ENCODE measurements at places on chromosomes 11 and 22. TPM values are rescaled to one million over a fixed set of nuclear protein-coding genes. Genes with fewer than 3 reads are reported as not detected.

DNA sequence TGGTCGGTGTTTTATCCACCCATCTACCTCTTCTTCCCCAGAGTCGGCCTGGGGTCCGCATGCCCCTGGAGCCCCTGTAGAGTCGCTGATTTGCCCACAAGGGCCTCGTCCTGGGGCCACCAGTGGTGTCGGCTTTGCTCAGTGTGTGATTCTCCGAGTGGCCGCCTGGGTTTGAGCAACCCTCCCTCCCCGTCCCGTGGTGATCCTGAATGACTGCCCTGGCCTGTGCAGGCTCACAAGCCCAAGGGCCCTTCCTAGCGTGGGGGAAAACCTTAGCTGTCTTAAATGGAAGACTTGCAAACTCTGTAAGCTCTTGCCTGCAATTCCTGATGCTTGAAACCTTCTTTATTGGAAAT, 128.3 kb downstream of the OSBP2 start:
- DNase-seq, result no peak

ADORA2A gene
- 17.2 TPM for total RNA-seq

OR8A1 gene
- total RNA-seq, result not detected

OR51I1 gene
- total RNA-seq, result not detected

GRCh38 chr11:34948696-34949095, 32.3 kb downstream of the PDHX start:
- DNase-seq, result peak; percentile 6

GRCh38 chr11:64122411-64123410, 43.2 kb downstream of the MACROD1 start:
- DNase-seq, result no peak

TIMP3 gene
- total RNA-seq, result not detected

DNA sequence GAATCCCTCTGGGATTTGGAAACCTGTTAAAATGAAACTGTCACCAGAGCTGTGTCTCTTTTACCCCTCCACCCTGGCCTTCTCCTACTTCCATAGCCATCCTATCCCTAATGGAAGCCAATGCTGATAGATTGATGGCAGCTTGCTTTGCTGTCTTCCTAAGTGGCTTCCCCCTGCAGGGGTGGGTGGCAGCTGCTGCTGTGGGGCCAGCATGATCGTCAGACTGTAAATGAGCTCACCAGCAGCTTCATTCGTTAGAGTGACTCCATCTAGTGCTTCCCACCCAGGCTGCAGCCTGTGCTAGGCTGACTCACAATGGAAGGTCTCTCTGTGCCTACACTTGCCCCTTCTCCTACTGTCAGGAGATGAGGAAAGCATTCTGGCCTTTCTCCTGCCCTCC, 311.0 kb downstream of the BUD13 start:
- DNase-seq, result no peak

DNA sequence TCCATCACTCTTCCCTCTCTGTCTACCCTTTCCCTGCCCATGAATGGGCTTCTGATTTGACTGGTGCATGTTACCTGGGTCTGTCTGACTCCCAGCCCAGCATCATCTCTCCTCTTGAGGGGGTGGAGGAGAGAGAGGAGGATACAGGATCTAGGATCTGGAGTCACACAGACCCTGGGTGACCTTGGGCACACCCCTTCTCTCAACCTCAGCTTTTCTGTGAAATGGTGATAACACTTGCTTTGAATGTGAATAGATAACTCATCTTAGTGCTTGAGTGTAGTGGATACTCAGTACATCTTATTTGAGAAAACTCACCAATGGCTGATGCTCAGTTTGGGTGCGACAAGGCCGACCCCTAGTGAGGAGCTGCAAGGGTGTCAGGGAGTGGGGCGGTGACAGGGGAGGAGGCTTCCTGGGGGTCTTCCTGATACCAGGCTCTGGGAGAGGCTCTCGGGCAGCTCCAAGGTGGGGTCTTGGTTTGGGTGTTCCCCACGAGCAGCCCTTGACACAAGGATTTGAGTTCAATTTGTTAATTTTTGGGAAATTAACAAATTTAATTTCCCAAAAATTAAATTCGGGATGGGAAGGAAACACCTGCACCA, 9.0 kb downstream of the INCENP start:
- no peak for DNase-seq

RAB38 gene
- total RNA-seq, result not detected

GRCh38 chr22:17890245-17890671, 116.0 kb upstream of the BID start:
- DNase-seq, result no peak

- no peak for DNase-seq
Observed at GRCh38 chr11:131278472-131278871, 91.9 kb upstream of the NTM start.

DNA sequence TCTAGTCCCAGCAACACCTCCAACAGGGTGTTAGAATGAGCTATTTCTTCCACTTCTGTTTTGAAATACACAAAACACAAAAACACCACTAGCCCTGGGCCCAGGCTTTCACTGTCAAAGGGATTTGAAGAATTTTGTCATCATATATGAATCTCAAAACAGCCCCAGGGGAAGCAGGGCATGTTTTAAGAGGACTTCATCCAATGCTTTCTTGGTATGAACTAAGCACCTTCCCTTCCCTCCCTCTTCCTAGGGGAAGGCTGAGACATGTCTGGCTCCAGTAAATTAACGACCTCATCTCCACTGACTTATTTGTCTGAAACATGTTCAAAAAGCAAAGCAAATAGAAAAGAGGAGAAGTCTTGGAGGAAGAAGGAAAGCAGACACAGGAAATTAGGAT, 75.7 kb upstream of the INCENP start:
- no peak for DNase-seq

DNA sequence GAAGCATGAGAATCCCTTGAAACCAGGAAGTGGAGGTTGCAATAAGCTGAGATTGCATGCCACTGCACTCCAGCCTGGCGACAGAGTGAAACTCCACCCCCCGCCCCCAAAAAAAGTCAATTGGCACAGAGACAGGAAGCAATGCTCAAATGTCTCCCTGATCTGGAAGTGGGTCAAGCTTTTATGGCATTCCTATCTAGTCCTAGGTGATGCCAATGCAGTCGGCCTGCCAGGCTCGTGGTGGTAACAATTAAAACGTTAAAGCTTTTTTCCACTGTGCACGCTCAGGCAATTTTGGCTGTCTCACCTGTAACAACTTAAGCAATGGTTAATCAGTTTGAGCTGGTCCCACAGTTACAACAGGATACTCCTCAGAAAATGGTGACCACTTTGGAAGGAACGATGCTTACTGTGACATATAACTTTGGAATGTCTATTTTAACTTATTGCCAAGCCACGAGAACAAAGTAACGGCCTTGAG, 18.9 kb upstream of the PISD start:
- DNase-seq, result no peak

DNA sequence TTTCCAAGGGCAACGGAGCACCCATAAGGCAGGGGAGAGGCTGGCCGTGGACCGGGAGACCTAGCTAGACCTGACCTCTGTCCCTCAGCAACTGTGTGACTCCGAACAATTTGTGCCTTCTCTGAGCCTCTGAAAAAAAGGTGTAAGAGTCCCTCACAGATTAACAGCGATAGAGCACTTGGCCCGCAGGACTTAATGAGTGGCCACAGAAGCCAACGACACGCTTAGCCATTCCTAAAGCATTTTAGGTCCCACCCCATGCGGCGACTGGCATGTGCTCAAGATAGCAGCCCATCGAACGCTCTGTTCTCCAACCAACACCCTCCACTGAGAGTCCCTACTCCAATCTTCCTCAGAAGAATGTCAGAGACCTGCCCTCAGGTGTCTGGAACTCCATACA, 1.5 kb downstream of the SULT4A1 start:
- no peak for DNase-seq

SCN3B gene
- not detected for total RNA-seq

GRCh38 chr11:46381048-46381818, at the start of gene MDK:
MDK (plus strand) TSS chr11:46381669; CDS start chr11:46382058, 389 bp downstream.
- no peak for DNase-seq

- no peak for DNase-seq
Observed at GRCh38 chr11:121340032-121340580, 47.5 kb downstream of the SC5D start.

DNA sequence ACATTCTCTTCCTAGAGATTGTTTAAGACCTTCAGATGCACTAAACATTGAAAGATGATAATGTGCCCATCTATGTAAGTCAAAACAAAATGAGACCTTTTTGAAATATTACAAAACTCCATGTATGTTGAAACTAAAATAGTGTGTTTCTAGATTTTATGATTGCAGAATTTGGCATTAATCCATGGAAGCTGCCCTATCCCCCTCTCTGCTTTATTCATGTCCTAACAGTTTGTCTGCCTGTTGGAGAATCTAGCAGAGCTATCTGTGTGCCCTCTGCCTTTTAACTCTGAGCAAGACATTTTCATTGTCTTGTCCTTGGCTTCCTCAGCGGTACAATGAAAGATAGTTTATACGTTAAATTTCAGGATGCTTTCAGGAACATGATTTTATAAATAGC, 105.5 kb downstream of the FAT3 start:
- no peak for DNase-seq

- DNase-seq, result no peak
Observed at GRCh38 chr11:120517801-120518291, 6.3 kb downstream of the GRIK4 start.

GRCh38 chr11:62241095-62241494, 944 bp upstream of the SCGB1D2 start:
- DNase-seq, result no peak

- DNase-seq, result no peak
Observed at GRCh38 chr11:75097173-75097557, 489 bp upstream of the OR2AT4 start.

GRCh38 chr22:40422558-40423309, 52.3 kb downstream of the SGSM3 start:
- no peak for DNase-seq

DNA sequence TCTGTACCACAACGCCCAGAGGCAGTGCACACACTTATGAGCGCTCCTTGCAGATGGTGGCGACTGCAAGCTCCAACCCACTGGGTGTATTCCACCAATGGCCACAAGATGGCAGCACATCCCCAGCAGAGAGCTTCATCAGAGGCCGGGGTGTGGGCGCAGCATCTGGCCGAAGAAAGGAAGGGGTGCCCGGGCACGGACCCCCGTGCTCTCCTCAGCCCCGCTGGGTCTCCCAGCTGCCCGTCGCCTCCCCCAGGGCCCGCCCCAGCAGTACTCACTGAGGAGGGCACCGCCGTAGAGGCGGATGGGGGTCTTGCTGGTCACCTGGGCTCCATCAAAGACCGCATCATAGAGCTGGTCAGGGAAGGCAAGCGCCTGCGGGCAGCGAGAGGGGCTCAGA, 14.2 kb downstream of the TP53I11 start:
- peak; percentile 86 for DNase-seq

- no peak for DNase-seq
Observed at GRCh38 chr11:62030071-62030684, 62.7 kb upstream of the FTH1 start.

PAMR1 gene
- not detected for total RNA-seq

GRCh38 chr11:66454247-66454646, 12.5 kb upstream of the PELI3 start:
- no peak for DNase-seq

DNA sequence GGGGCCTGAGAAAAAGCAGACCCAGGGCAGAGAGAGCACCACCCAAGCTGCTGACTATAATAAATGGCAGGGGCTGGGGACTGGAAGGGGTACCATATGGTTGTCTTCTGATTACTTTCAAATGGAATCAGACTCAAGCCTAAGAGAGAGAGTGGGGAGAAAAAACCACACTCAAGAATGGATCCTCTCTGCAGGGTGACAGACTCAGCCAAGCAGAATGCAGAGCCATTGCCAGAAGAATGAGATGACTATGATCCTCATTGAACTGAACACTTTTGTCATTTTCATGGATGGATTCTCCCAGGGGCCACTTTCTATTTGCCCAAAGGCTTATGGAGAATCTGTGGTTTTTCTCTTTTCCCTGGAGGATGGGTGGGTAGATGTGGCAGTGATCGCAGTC, 8.7 kb downstream of the UBASH3B start:
- DNase-seq, result no peak

DNA sequence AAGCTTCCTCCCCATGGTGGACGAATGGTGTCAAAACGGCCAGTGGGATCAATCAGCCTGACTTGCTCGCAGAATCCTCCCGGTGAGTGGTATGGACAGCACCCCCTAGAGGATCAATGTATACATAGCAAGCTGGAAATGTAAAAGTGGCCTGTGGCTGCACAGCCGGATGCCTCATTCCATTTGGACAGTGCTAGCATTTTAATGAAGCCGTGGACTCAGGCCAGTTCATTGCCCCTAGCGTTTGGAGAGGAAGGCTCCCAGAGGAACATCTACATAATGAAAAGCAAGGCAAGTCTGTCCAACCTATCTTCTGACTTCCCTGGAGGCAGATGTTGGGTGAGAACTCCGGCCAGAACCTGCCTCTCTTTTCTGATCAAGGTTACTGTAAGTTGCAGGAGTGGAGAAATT, 942.3 kb downstream of the NTM start:
- DNase-seq, result no peak

DNA sequence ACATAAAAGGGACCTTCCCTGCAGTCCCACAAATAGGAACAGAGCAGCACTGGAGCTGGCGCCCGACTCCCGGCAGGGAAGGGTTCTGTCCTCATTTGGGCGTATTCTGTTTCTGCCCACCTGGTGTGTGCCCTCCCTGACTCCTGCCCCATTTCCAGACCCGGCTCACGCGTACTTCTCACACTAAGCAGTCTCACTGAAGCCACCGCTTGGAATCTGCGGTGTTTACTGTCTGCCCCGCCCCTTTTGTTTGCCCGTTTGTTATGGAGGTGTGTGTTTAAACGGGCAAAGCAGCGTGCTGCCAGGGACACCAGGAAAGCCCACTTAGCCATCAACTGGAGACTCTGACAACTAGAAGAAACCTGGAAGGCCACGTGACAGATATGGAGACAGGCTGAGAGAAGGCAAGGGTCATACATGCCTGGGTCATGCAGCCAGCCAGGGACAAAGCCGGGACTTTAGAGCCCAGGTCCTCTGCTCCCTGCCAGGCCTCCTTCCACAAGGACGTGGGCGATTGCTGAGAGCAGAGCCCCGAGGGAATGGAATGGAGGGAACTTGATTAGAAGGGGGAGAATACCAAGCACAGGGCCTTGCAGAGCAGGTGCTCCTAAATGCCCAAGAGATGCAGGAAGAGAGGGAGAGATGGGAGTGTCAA, 8.7 kb upstream of the EFCAB6 start:
- no peak for DNase-seq

DNA sequence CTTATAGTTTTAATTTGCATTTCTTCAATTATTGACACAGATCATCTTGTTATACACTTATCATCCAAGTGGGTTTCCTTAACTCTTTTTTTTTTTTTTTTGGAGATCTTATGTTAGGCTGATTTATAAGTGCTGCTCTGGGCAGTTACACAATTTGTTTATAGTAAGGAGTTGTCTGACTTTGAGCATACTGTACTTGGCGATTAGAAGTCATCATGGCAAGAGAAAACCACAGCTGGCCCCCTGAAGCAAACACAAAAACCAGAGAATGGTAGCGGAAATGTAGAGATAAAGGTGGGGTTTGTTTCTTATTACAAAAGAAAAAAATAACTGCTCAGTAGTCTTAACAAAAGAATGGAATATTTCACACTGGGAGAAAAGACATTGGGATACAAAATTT, 292.6 kb downstream of the SWAP70 start:
- no peak for DNase-seq

OR2D2 gene
- not detected for total RNA-seq

- no peak for DNase-seq
Observed at GRCh38 chr11:34856251-34856650, 59.9 kb downstream of the APIP start.

GRCh38 chr22:39997939-39998726, 3.4 kb downstream of the FAM83F start:
- no peak for DNase-seq

GRCh38 chr22:20159076-20159475, 8.2 kb upstream of the CCDC188 start:
- no peak for DNase-seq
